HS-27A (cell line): ENCODE measurements at places on chromosomes 5 and 9.

GRCh38 chr5:160491438-160491837 lies 69.8 kb downstream of the PTTG1 start:
- no peak for DNase-seq

DNA sequence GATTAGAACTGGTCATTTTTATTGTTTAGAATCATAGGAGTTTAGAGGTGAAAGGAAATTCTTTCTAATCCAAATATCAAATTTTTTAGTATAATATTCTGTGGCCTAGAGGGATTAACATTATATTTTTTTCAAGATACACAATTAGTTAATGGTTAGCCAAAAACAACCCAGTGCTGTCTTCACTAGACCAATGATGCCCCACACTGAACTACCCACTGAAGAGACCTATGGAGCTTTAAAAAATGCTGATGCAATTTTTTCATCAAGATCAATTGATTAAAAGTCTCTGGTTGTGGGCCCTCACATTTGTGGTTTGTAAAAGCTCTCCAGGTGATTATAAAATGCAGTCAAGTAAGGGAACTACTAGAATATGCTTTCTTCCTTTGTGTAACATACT lies 274.1 kb upstream of the C9orf72 start:
- no peak for DNase-seq

GRCh38 chr5:9363026-9363425 lies 182.8 kb downstream of the SEMA5A start:
- DNase-seq, result no peak

- no peak for DNase-seq
These were observed 699 bp downstream of the AKNA start for GRCh38 chr9:114386886-114387679.

DNA sequence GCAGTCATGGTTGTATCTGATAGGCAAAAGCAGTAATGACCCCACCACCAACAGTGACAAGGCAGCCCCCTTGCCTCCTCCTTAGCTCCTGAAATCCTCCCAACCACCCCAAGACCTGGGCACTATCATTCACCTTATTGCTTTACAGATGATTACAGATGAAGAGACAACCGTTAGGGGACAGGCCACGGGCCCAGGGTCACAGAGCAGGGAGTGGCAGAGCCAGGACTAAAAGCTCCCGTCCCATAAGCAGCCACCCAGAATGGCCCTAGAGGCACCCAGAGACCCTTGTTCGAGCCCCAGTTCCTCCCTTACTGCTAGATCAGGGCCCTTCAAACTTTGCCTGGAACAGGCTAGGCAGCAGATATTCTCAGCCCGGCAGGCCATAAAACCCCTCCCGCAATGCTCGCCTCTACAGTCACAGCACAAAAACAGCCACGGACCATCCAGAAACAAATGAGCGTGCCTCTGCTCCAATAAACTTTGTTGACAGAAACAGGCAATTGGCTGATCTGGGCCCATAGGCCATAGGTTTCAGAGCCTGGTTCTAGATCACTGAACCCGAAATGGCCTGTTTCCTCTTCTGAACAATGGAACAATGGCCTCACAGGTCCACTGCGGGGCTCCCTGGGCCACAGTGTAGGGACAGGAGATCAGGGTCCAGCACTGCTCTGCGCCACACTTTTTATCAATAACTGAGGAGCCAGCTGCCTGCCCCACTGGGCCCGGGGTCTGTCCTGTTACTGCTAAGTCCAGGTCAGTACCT lies 67.0 kb downstream of the LRSAM1 start:
- DNase-seq, result no peak

GRCh38 chr9:69627281-69627680 lies 44.9 kb downstream of the APBA1 start:
- DNase-seq, result no peak

DNA sequence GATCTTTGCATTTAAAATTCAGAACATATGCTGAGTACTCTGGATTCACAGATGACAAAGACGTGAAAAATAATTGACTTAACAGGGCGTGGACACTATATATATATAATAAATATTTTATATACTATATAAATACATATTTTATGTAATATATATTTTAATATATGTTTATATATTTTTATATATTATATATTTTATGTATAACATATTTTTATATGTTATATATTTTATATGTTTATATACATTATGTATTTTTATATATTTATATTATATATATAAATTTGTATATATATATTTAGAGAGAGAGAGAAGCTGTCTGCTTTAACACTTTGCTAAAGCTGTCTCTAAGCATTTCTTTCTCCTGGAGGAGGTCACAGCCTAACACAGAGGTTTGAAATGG lies 113.1 kb downstream of the INIP start:
- no peak for DNase-seq

DNA sequence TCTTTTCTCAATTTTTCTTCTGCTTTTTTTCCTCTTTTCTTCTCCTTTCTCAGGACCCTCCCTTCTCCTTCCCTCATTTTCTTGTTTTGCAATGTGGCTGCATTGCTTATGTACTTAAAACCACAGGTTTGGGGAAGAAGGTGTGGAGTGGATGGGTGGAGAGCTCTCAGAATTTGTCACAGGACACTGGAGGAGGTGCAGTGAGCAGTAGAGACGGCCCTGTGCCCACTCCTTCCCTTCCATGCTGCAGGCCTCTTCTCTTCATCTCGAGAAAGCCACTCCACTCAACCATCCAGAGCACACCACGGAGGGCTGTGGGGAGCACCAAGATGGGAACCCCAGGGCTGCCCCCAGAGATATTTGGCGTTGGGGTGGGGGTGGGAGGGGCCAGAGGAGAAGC lies 92.3 kb downstream of the FSTL4 start:
- no peak for DNase-seq

DNA sequence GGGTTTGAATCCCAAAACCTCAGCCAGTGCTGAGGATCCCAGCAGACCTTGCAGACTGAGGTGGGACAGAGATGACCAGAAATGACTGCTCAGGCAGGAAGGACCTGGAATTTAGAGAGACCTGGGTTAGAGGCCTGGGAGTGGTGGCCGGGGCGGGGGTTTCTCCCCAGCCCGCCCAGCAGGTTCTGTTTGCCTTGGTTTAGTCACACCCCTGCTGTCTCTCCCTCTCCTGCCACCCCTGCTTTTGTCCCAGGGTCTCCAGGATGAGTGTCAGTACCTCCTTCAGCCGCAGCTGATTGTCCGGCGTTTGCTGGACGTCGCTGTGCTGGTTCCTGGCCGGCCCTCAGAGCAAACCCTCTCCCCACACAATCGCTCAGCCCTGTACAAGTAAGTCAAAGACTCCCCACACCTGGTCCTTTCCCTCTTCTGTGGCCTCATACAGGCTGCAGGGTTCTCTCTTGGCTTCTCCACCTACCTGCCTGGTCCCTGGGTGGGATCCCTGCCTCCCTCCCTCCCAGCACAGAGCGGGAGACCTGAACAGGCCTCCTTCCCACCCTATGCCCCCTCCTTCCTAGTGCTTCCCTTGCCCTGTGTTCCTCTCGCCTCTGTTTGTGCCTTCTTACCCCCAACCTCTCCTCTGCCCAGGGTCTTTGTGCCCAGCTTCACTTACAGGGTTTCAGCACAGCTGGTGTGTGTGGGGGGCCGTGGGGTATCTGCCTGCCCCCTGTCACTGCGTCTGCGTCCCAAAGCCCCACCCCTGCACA lies 12.0 kb downstream of the TMEM8B start:
- no peak for DNase-seq

DNA sequence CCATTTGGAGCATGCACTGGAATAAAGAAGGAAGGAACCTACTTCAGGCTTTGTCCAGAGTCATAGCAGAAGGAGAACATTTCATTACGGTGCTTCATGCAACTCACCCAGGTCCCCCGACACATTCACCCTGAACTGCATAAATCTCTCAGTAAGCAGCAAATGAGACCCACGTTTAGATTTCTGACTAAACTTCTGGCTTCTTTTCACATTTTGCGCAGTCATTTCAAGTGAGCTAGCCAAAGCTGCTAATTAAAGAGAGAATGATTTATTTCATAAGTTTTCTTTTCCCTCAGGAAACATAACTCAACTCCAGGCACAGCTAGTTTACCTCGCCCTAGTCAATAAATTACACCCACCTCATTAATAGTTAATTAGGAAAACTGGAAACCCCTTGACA lies 88.6 kb upstream of the GAS1 start:
- no peak for DNase-seq

DNA sequence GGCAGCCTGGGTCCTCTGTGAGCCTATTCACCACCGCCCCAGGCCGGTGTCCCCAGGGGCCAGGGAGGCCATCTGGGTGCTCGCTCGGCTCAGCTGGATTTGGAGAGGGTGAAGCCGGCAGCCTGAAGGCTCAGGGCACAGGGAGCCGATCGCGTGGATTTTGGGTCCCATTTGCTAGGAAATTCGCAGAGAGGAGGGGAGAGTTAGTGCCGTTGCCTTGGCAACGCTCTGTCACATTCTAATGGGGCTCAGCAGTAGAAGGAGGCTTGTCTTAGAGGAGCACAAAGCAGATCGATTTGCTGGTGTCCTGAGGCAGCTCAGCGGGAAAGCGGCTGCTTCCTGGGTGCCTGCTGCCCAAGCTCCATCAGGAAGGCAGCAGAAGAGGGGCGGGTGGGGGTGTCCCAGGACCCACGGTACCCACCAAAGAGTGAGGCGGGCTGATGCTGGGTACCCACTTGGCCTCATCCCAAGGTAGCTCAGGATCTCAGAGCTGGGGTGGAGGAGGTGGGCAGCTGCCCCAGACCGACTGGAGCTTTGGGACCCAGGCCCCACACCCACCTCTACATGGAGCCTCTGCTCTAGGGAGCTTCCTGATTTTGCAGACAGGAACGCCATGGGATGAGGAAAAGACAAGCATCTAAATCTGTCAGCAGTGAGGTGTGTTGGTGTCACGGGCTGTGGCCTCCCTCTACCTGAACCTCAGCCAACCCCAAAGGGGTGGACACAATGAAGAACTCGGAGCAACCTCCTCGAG lies 17.1 kb upstream of the OLFM1 start:
- no peak for DNase-seq

DNA sequence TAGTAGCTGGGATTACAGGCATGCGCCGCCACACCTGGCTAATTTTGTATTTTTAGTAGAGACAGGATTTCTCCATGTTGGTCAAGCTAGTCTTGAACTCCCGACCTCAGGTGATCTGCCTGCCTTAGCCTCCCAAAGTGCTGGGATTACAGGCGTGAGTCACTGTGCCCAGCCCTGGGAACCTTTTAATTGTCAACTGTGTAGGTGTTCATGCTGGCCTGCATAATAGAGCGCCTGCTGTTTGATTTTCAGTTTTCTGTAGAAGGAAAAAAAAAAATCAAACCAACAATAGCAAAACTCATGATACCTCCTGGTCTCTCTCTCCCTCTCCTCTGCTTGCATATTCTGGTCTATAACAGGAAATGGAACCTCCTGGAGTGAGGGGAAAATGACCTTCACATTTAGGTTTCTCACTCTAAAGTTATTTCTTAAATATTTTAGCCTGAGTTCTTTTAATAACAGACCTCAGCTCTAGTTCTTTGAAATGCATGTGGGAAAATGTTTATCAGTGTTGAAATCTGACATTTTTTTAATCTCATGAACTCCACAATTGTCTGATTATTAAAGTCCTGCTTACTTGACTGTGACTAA lies 51.7 kb downstream of the EXOSC2 start:
- DNase-seq, result no peak

DNA sequence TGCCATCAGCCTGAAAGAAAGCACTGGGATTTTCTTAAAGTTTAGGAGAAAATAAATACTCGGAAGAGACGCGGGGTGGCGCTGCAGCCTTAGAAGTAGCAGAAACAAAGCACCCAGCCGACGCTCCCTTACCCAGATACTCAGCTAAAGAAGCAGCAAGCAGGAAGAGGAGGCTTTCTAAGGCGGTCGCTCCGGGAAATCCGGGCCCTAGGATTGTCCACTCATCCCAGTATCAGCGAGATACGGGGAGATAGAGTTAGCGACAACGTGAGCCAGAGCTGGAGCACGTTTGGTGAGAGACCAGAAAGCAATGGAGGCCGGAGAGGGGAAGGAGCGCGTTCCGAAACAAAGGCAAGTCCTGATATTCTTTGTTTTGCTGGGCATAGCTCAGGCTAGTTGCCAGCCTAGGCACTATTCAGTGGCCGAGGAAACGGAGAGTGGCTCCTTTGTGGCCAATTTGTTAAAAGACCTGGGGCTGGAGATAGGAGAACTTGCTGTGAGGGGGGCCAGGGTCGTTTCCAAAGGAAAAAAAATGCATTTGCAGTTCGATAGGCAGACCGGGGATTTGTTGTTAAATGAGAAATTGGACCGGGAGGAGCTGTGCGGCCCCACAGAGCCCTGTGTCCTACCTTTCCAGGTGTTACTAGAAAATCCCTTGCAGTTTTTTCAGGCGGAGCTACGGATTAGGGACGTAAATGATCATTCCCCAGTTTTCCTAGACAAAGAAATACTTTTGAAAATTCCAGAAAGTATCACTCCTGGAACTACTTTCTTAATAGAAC lies at the start of gene PCDHB2:
PCDHB2 (plus strand) TSS at position 135 of the 782 bp plus-strand sequence; CDS start at position 311, 176 bp downstream.
- DNase-seq, result no peak

GRCh38 chr5:167030500-167031120 lies 1260.8 kb upstream of the WWC1 start:
- DNase-seq, result no peak

GRCh38 chr5:128535251-128535650 lies 2.8 kb downstream of the FBN2 start:
- no peak for DNase-seq

DNA sequence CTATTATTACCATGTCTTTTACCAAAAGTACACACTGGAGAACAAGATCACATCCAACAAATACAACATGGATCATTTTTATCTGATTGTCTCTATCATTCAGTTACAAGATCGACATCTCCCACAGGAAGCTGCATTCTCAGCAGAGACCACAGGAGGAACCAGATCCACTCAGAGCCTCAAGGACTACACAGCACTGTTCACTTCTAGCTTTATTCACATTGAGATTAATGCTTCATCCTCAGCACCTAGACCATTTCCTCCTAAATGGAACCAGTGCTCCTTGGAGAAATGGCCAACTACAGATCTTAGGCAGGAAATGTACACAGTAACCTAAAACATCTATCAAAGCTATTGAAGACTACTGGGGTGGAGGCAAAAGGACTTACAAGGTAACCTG lies 13.3 kb upstream of the C5orf15 start:
- no peak for DNase-seq

- DNase-seq, result no peak
These were observed 3.8 kb downstream of the SELENOP start for GRCh38 chr5:42807722-42808447.

- DNase-seq, result no peak
These were observed 389.1 kb upstream of the WWC1 start for GRCh38 chr5:167902298-167902697.

DNA sequence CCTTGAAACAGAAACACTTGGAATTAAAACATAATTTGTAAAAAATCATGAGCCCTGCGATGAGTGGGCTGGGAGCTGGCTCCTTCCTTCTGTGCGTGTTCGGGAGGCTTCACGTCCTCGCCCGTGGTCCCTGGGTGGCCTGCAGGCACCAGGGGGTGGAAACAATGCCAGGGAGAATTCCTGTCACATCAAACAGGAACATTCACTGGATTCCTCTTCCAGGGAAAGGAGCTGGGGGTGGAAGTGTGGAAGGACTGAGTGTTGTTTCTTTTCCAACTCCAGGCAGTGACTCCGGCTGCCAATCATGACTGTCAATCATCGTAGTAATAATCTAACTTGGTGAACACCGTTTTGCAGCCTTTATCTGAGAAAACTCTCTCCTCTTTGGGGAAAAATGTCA lies 10.3 kb downstream of the TOR1A start:
- DNase-seq, result no peak
